ENCODE measurements at places on chromosomes 13 and 19.

GRCh38 chr19:29428071-29428470 lies 97.7 kb upstream of the VSTM2B start:
- no peak for DNase-seq

DNA sequence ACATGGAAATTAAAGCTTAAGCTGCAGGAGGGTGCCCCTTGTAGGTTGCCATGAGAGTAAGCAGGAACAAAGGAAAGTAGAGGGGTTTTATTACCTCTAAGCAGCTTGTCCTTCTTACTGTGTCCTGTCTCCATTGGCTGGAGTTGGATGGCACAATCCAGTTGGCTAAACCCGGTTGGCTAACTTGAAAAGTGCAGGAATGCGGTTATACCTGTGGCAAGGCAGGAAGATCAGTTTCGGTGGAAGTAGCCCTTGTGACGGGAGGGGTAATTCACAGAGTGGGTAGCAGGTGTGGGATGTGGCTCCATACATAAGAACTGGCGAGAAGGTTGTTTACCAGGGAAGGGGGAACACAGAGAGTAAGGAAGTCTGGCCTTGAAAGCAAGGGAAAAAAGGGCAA lies 3.2 kb downstream of the ZNF726 start:
- no peak for DNase-seq

DNA sequence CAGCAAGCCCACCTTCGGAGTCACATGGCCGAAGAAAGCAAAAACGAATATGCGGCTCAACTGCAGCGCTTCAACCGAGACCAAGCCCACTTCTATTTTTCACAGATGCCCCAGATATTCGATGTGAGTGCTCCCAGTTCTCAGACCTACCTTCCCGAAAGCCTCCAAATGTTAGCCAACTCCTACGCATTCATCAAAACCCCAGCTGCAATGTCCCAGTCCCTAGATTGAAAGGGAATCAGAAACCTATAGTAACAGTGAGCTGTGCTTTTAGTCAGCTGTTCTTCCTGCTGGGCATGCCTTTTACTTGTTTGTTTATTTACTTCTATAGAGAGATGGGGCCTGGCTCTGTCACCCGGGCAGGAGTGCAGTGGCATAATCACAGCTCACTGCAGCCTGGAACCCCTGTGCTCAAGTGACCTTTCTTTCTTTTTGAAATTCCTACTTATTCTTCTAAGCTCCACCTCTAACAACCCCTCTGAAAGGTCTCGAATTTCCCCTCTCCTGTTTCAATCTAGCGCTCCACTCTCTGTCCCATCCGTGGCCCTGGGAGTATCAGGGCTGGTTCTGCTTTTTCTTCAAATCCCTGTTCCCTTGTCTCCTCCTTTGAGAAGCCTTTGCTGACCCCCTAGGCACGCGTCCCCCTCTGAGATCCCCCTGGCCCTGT lies 4.4 kb downstream of the TRIP10 start:
- no peak for DNase-seq

DNA sequence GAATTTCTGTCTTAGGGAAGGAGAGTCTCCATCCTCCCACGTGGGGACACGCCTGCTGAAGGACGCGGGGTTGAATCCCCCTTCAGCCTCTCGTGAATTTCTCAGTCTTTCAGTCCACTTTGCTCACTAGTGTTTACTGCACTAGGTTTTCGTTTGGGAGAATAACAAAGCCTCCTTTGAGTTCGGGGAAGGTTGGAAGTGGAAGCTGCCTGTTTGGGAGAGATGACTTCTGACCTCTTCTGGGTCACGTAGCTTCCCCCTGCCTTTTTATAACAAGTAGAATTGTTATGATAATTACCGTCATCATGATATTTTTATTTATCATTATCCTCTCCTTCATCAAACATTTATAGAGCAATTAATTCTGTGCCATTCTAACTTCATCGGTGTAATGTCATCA lies 60.7 kb downstream of the ATP11A start:
- no peak for DNase-seq

DNA sequence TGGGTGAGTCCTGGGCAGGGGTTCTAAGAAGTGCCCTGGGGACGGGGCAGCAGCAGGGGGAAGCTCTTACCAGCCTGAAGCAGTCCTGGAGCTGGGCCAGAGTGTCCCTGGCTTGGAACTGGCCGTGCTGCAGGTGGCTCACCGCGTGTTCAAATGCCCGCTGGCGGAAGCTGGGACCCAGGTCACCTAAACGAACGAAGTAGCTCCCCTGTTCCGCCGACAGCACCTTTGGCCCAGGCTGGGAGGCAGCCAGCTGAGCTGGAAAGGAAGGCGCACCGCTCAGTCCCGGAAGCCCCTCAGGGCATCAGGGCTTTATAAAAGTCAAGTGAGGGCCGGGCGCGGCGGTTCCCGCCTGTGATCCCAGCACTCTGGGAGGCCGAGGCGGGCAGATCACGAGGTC lies 9.6 kb downstream of the PLIN4 start:
- no peak for DNase-seq

GRCh38 chr13:85771856-85772255 lies 27.4 kb downstream of the SLITRK6 start:
- DNase-seq, result no peak

GRCh38 chr19:15300533-15301197 lies 31.7 kb downstream of the BRD4 start:
- no peak for DNase-seq

DNA sequence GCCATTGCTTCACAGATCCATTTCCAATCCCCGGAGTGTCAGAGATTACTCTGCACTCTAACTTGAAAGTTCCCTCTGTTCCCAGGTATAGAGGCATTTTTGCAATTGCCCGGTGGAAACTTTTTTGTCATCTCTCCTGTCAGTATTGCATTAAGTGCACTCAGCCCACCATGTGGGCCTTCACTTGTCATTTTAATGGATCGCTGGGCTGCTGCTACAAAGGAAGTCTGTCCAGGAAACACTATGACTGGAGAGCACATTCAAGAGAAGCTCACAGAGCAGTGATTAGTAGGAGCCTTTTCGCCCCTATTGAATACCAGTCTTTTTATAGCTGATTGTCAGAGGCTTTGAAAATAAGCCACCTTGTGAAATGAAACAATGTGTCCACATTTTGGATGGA lies 180.9 kb downstream of the B3GLCT start:
- DNase-seq, result no peak

DNA sequence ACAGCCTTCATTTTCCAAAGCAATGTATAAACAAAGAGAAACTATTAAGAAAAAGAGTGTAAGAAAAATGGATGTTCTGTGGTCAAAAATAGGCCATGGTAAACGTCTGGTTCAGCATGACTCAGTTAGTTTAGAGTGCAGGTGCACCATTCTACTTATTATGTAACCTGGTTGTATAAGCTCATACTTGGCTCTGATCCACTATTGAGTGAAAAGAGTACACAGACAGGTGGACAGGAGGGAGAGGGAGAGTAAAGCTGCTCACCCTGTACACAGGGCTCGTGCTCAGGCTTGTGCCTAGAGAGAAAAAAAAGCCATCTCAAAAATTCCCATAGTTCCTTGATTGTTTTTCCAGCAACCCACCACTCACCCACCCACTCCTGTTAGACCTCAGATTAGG lies 85.8 kb upstream of the ZNF91 start:
- no peak for DNase-seq

- DNase-seq, result no peak
These were observed 44.3 kb downstream of the ZNF146 start for GRCh38 chr19:36259211-36259610.

DNA sequence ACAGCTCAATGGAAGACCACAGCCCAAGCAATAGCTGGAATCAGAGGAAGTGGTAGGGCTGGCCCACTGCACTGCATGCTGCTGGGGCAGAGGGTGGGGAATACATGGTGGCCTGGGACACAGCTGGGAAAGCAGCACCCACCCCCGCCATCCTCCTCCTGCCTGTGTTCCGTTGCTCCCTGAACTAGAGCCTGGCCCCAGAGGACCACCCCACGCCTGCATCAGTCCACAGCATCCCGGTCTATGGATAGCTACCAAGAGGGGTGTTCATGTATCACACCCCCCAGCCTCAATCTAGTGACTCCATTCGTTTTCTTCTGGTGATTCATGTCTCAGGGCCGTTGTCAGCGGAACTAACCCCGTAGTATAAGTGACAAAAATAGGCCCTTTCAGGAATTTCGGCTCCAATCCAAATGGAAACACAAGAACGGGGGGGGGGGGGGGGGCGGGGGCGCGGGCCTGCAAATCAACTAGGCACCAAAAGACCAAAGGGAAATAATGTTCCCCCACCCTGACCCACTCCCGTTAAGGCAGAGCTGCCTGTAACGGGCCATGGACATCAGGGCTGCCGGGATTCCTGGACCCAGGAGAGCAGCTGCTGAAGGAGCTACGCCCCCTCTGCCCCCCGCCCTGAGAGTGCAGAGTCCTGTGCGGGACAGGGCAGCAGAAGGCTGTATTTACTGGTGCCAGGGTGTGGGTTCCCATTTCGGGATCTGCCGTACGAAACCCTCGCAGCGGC lies 18.9 kb upstream of the EPHX3 start:
- DNase-seq, result no peak

DNA sequence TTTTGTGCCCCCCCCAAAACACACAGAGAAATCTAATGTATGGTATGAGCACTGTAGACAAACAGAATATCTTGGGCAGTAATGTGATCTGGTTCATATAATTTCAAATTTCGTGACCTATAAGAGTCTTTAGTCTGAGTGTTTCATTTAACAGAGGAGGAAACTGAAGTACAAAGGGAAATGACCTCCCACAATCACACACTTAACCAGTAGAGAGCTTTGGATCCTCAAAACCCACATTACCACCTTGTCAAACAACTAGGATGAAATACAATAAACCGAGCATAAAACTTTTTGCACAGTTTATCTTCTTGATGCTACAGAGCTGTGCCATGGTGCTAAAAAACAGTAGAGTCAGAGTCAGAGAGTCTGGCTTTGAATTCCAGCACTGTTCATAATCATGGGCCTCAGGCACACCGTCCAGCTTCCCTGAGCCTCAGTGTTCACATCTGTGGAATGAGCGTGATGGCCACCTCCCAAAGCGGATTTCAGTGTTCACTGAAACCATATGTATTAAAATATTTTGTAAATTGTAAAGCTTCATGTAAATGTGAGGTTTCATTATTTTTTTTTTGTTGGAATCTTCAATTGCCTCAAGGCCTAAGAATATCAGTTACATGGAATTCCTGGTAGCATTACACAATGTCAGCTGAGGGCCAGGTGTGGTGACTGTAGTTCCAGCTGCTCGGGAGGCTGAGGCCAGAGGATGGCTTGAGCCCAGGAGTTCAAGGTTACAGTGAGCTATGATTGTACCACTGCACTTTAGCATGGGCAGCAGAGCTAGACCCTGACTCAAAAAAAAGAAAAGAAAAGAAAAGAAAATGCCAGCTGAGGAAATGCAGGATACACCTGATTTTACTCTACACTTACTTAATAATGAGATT lies 126.4 kb upstream of the FRY start:
- no peak for DNase-seq

GRCh38 chr19:48881741-48882657 lies 9.8 kb downstream of the PPP1R15A start:
- DNase-seq, result no peak

DNA sequence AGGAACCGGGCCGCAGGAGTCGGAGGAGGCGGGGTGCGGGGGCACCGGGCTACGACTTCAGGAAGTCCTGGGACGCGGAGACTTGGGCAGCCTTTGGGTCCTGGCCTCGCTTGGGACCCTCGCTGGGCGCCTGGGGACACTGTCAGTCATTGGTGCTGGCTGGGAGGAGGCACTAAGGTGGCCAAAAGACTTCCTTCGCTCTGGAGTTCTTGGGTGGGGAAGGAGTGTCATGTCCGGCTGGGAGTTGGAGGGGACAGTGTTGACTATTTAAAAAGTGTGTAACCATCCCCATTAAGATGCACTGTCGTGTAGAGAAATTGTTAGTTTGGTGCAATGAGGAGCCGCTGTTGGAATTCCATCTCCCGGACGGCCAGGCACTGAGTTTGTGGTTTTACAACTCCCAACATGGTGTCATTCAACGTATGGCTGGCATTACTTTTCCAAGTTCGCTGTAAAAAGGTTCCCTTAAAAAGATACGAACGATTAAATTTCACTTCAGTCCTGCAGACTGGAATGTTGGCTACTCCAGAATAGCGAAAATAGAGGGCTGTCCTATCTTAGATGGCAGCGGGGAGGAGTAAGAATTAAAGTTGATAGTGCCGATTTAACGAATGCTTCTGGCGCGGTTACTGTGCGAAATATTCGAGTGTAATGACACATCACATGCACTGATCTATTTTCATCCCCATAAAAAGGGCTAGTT lies 776 bp downstream of the DNAJC3 start:
- DNase-seq, result no peak

DNA sequence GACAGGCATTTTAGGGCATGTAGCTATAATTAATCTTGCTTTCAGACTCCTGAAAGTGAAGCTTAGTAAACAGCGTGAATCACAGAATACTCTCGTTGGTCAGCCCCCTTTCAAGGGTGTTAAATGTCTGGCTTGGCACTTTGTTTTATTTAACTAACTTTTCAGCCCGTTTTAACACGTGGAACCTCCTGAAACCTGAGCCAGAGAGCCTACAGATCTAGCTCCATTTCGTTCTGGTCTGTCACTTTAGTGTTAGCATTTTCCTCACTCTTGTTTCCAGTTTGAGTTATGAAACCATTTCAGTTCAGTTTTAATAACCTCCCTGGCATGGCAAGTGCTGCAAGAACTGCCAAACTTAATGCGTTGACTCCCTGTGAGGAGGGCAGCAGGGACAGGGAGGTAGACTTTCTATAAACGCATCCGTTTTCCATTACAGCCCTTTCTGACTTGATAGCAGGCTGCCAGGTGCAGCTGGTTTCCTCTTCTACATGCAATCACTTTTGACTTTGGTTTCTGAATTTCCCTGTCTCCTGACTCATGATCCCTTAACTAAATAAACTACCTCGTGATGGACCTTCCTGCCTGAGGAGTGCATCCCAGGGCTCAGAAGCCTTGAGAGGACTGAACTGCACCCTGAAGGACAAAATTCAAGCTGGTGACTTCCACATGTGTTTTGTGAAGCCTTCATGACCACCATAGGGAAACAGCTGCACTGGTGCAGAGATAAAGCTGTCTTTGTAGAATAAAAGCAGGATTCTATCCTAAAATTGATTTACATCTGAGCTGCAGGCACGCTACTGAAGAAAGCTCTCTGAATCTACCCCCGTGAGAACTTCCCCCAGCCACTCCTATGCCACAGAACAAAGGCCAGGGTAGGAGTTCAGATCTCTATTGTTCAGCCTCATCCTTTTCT lies 192.6 kb downstream of the DLEU7 start:
- DNase-seq, result no peak

- DNase-seq, result no peak
These were observed 29.8 kb downstream of the ZNF571 start for GRCh38 chr19:37564624-37565369.

DNA sequence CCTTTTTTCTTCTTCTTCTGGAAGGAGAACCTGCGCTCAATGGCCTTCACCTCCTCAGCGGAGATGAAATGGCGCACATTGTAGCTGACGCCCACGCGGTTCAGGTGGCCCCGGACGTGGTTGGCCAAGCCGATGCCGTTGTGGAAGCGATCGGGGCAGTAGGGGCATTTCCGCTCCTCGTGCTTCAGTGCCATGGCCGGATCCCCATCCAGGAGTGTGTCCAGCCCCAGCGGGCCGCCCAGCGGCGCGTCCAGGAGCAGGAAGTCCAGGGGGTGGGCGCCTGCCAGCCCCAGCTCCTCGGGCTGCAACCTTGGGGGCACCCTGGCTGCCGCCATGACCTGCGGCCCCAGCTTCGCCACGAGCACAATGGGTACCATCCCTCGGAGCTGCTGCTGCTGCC lies 11.2 kb downstream of the WIZ start:
- no peak for DNase-seq
